ENCODE measurements at places on chromosomes 11 and 22. TPM values are rescaled to one million over a fixed set of nuclear protein-coding genes. Genes with fewer than 3 reads are reported as not detected.

MUC5AC gene
- 0.22 TPM for polyA plus RNA-seq

DNA sequence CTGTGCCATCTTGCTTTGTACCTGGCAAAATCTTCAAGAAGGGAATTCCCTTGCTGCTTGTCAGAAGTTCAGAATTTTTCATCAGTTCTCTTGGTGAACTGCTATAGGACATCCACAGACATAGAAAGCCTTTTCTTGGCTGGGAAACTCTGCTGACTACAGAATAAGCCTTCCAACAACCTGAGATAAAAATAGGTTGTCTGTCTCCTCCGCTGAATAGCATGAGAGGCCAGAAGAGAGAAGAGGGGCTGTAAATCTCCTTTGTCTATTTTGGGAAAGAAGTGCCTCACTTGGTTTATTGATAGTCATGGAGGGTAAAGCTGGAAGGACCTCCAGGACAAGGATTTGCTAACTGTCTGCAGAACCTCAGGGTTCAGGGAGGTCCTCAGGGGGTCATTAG, 48.2 kb downstream of the C11orf91 start:
- DNase-seq, result no peak

GRCh38 chr11:66339686-66340483, 3.7 kb upstream of the RIN1 start:
- DNase-seq, result no peak

RIBC2 gene
- 1.8 TPM for polyA plus RNA-seq

- no peak for DNase-seq
Observed at GRCh38 chr11:122025757-122026156, 90.3 kb downstream of the BLID start.

MRGPRE gene
- polyA plus RNA-seq, result not detected

DNA sequence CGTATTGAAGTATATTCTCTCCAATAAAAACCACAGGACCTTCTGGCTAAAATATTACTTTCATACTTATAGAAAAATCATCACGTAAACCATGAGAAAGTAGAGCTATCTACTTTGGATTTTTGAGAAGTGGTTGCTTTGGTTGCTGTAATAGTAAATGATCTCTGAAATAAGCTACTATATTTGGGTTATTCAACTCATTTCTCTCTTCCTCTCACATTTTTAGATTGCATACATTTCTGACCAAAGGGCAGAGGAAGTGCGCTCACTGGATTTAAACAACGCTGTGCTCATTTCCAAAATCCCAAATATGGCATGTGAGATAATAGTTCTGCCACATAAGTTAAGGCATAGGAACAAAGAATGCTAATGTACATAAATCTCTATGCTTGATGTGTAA, 357.0 kb downstream of the LRRC4C start:
- DNase-seq, result no peak

BDNF gene
- 0.91 TPM for polyA plus RNA-seq

DNA sequence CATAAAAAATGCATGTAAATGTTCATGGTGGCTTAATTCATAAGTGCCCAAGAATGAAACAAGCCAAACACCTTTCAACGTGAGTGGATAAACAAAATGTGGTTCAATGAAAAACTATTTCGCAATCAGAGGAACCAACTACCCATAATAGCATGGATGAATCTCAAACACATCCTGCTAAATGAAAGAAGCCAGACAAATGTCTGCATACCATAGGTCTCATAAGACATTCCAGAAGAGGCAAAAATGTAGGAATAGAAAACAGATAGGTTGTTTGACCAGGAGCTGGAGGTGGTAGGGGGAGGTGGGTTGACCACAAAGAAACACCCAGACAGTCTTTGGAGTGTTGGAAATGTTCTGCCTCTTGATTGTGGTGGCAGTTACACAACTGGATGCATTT, 13.2 kb upstream of the OSBPL5 start:
- DNase-seq, result no peak

MPEG1 gene
- polyA plus RNA-seq, result 10.8 TPM

TRPC6 gene
- 18.3 TPM for polyA plus RNA-seq

DNA sequence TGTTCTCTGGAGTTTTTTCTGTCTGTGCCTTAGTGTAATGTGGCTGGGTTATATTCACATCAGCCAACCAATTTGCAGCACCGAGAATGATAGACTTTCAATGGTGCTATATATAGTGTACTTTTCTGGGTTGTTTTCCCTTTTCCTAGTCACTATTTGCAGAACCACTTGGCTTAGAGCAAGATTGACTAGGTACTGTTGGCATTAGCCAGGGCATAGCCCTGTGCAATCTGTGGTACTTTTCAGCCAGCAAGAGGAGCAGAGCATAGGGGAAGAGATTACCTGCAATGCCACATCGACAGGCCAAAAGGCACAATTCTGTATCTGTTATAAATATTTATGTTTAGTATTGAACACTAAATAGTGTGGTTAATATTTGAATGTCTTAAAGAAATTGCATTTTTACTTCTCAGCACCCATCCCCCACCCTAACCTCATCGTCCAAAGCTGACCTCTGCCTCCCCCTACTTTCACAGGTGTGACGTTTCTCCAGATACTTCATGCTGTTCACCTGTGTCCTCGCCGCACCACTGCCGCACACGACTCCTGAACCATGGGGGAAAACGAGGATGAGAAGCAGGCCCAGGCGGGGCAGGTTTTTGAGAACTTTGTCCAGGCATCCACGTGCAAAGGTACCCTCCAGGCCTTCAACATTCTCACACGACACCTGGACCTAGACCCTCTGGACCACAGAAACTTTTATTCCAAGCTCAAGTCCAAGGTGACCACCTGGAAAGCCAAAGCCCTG, 51.4 kb downstream of the MICAL2 start:
- no peak for DNase-seq

DNA sequence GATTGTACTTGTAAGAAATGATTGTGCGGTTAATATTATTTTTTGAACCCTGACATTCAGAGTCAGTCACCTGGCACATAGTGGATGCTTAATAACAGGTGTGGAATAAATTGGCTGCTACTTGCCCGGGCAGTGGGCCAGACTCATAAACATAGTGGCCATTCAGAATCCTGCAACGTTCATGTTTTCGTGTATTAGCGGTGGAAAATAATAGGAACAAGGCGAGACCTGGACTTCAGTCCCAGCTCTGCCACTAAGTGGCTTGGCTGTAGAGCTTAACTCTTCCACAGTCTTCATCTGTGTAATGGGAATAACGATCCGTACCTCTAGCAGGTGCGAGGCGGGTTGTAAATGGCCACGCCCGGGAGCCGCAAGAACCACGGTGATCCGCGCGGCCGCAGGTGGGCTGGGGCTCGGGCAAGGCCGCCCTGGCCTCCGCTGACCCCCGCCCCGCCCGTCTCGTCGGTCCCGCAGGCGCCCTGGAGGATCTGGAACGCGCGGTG, 761 bp upstream of the TMEM25 start:
- DNase-seq, result peak; percentile 62

DNA sequence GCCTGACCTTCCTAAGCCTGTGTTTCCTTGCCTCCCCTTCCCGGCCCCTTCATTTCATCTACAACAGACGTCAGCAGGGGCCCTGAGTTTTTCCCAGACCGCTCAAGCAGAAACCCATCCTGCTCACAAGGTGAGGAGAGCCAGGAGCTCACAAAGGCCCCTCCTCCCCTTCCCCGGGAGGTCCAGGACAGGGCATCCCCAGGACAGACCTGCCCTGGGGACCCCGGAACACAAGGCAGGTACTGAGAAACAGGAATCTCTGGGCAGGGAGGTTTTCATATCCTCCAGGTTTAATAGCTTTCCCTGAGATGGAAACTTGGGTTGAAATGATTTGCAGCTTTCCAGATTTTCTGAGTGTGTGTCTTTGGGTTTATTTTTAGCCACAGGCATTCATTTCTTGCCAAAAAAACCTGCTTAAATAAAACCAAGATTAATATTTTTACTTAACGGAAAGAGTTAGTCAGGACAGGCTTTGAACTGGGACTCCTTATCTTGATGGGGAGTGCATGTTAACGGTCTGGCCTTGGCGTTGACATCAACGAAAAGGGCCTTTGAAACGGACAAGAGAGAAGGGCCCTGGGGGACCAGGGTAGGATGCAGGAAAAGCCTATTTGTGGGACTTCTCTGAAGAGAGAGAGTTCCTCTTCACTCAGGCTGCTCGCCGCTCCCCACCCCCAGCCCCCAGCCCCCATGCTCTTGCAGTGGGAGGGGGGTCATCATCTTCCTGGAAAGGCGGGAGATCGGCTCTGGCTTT, 38.5 kb downstream of the TIMP3 start:
- peak; percentile 80 for DNase-seq

TMEM121B gene
- polyA plus RNA-seq, result 3.3 TPM

ARHGEF17 gene
- 39.0 TPM for polyA plus RNA-seq

- DNase-seq, result no peak
Observed at GRCh38 chr22:22130953-22131608, 113.5 kb upstream of the VPREB1 start.

Data from muscle of back (tissue), 13 donors.